Right atrium auricular region (tissue), 2 donors: ENCODE measurements at places on chromosomes 7 and 10. TPM values are rescaled to one million over a fixed set of nuclear protein-coding genes. Genes with fewer than 3 reads are reported as not detected.

The PDE6C gene
- not detected for total RNA-seq

The FUOM gene
- total RNA-seq = 32.6 TPM

The ENTPD1 gene
- 12.3 TPM for total RNA-seq

- no peak overlapping the region for H3K4me3 ChIP-seq
- H3K36me3 ChIP-seq = no peaks in the 10 kb centered on the region
- peak; percentile 76 for DNase-seq
- H3K27me3 ChIP-seq = no peaks in the 10 kb centered on the region
- peaks cover 73% of the 10 kb centered on the region for H3K4me1 ChIP-seq
Observed at GRCh38 chr10:35372329-35372728, 36.0 kb downstream of the CCNY start.

DNA sequence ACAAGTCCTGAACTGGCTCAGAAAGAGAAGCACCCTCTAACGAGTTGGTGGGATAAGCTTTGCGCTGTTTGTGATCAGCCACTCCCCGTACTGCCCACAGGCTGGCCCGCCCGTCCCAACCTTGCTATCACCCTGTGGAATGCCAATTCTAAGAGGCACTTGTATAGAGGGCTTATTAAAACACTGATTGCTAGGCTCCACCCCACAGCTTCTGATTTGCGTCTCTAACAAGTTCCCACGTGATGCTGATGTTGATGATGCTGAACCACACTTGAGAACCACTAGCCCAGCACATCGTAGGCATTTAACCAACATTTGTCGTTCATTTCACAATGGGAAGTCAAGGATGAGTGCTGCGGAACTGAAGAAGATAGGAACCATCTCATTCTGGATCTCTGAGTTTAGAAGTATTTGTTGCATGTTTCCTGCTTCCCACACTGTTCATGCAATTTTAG lies 12.7 kb upstream of the GSAP start:
- H3K36me3 ChIP-seq = no peaks in the 10 kb centered on the region
- no peak overlapping the region for H3K4me3 ChIP-seq
- H3K4me1 ChIP-seq = peaks cover 29% of the 10 kb centered on the region

- no peaks in the 10 kb centered on the region for H3K36me3 ChIP-seq
- H3K27ac ChIP-seq = no peak overlapping the region
- H3K4me3 ChIP-seq = no peak overlapping the region
- H3K4me1 ChIP-seq = peaks cover 24% of the 10 kb centered on the region
Observed at GRCh38 chr10:17033529-17034260, 95.9 kb downstream of the CUBN start.

DNA sequence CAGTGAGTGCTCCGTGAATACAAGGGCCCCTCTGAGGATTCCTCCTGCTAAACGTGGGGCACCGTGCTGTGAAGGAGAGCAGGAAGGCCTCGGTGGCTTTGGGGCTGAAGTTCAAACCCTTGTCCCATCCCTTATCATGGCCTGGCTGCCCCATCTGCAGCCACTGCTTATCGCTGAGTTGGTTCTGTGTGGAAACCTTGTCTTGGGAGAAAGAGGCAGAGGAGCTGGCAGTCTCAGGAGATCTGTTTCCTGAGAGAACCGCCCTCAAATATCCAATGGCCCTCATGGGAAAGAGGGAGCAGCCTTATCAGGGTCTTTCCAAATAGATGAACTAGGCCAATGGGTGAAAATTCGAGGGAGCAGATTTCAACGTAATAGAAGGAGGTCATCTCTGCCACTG lies 52.0 kb upstream of the NRF1 start:
- H3K36me3 ChIP-seq = no peaks in the 10 kb centered on the region
- H3K4me1 ChIP-seq = no peaks in the 10 kb centered on the region
- H3K27me3 ChIP-seq = no peaks in the 10 kb centered on the region
- DNase-seq = no peak

DNA sequence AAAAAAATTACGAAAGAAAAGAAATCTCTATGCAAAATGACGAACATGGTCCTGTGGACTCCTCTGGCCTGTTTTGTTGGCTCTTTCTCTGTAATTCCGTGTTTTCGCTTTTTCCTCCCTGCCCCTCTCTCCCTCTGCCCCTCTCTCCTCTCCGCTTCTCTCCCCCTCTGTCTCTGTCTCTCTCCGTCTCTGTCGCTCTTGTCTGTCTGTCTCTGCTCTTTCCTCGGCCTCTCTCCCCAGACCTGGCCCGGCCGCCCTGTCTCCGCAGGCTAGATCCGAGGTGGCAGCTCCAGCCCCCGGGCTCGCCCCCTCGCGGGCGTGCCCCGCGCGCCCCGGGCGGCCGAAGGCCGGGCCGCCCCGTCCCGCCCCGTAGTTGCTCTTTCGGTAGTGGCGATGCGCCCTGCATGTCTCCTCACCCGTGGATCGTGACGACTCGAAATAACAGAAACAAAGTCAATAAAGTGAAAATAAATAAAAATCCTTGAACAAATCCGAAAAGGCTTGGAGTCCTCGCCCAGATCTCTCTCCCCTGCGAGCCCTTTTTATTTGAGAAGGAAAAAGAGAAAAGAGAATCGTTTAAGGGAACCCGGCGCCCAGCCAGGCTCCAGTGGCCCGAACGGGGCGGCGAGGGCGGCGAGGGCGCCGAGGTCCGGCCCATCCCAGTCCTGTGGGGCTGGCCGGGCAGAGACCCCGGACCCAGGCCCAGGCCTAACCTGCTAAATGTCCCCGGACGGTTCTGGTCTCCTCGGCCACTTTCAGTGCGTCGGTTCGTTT lies 83.5 kb upstream of the SLF2 start:
- H3K27ac ChIP-seq = no peak overlapping the region
- H3K4me3 ChIP-seq = peak overlapping the region; percentile 15
- no peak for DNase-seq
- no peaks in the 10 kb centered on the region for H3K4me1 ChIP-seq
- H3K36me3 ChIP-seq = no peaks in the 10 kb centered on the region
- H3K27me3 ChIP-seq = peaks cover 59% of the 10 kb centered on the region
